Activated T-cell treated with anti-CD3 and anti-CD28 coated beads, Interleukin-2, amount 50 U/mL, for 48 hours (primary cell): ENCODE measurements at places on chromosomes 11 and 22.

- DNase-seq, result no peak
Measured at GRCh38 chr11:28337701-28338100, 229.5 kb downstream of the METTL15 start.

- DNase-seq, result no peak
Measured at GRCh38 chr11:45258982-45259530, 27.1 kb downstream of the SYT13 start.

- no peak for DNase-seq
Measured at GRCh38 chr11:7088921-7089320, at the start of gene RBMXL2. Gene RBMXL2, plus strand, starts transcription at chr11:7088998. Its CDS starts 123 bp downstream, at chr11:7089121.

DNA sequence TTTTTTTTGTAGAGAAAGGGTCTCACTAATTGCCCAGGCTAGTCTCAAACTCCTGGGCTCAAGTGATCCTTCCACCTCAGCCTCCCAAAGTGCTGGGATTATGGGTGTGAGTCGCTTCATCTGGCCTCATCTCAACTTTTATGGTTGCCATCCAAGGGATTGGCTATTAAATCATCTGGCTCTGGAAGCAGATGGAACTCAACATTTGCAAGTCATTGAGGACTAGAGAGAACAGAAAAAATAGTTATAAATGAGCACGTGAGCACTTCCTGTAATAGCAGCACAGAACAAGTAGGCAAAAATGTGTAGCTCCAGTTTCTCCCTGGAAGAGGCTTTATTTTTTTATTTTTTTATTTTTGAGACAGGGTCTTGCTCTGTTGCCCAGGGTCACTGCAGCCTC lies 22.3 kb upstream of the PATL1 start:
- DNase-seq, result no peak

DNA sequence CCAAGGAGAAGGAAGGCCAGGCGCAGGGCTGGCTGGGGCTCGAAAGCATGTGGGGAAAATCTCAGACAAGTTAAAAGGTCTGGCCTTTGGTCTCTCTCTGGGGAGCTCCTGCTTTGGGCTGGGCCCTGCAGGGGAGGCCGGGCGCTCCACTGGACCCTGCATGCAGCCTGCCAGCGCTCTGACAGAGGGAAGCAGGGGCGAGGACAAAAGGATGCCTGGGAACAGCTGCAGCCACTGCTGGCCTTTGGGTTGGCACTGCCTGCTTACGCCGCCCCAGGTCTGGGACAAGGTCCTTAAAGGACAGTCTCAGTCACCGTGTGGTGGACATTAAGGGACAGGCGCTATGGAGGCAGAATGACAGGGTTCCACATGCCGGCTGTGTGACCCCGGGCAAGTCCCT lies 56.4 kb upstream of the TTLL12 start:
- no peak for DNase-seq

- DNase-seq, result no peak
Measured at GRCh38 chr11:104487046-104487806, 323.3 kb upstream of the PDGFD start.

DNA sequence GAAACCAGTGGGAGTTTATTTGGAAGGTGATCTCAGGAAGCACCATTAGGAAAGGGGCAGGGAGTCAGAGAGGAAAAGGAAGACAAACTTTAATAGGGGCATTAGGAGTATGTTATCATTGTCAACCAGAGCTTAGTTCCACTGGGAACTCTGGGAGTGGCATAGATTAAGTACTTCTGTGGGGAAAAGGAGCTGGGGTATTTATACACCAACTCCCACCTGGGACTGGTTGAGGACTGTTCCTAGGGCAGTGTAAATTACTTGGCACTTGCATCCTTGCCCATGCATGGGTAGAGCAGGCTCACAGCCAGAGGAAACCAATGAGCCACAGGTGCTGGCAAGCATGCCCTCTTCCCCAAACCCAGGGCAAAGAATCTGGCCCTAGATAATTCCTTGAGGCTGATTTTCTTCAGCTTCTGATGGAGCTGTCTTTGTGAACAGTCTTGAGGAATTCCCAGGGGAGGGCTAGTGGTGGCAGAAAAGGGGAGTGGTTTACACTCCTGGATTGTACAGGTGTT lies 541.2 kb downstream of the MIAT start:
- DNase-seq, result no peak

DNA sequence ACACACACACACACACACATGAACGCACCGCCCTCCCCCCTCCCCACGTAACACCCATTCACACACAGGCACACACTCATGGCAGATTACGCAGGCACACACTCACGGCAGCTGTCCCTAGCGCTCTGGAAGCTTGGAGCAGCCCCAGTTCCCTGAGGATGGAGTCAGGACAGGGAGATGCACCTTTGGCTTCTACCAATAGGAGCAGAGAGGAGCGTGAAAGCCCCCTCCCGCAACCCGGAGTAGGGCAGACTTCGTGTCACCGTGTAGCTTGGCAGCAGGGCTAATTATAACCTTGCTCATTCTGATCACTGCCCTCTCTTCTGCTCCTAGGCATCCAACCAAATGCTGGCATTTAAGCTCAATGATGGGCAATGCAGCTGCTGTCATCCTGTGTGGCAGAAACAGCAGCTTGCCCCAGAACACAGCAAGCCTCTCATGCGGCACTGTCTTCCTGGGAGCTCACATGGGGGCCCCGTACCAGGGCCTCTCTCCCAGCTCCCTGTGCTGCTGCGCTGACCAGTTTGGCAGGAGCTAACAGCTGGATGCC lies 31.9 kb downstream of the ANKK1 start:
- no peak for DNase-seq

GRCh38 chr11:12386745-12387144 lies 9.4 kb downstream of the PARVA start:
- no peak for DNase-seq

- no peak for DNase-seq
Measured at GRCh38 chr11:62015615-62016014, 48.2 kb upstream of the FTH1 start.

- peak; percentile 35 for DNase-seq
Measured at GRCh38 chr22:41928593-41929417, 2.2 kb upstream of the TNFRSF13C start.

DNA sequence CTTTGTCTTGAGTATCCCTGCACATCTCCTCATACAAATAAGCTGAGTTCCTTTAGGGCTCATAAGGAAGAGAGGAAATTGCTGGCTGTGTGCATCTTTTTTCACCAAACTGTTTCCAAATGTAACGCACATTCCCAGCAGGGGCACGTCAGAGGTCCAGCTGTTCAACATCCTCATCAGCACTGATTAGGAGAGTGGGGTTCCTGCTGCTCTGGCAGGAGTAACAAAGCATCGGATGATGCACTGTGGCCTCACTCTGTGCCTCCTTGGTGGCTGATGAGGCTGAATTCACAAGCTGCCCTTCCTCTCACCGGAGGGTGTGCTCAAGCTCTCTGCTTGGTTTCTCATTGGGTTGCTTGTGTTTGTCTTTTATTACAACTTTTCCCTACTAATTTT lies 35.5 kb upstream of the SLC25A1 start:
- DNase-seq, result no peak

DNA sequence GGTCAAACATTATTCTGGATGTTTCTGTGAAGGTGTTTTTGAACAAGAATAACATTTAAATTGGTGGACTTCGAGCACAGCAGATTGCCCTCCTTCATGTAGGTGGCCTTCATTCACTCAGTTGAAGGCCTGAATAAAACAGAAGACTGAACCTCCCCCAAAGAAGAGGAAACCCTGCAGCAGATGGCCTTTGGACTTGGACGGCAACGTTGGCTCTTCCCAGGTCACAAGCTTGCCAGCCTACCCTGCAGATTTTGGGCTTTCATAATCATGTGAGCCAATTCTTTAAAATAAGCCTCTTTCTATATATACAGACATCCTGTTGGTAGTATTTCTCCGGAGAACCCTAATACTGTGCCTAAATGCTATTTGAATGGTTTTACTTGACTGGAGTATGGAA lies 432.2 kb upstream of the NARS2 start:
- no peak for DNase-seq

GRCh38 chr22:37626144-37626543 lies 13.3 kb upstream of the SH3BP1 start:
- no peak for DNase-seq

DNA sequence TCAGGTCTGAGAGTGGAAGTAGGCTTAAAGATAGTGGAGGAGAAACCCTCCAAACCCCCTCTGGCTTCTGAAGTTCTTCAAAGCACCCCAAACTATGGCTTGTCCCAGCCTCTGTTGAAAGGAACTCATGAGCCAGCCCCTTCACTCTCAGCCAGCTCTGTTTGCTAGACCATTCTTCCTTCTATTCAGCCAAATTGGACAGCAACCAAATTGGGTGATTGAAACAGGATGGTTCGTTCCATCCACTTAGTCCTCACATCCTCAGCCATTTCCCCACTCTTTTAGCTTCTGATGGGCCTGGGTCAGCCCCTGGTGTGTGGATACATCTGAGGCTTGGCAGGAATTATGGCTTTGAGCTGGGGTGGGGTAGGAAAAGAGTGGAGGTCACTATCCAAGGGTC lies 4.5 kb downstream of the HTR3A start:
- DNase-seq, result no peak

DNA sequence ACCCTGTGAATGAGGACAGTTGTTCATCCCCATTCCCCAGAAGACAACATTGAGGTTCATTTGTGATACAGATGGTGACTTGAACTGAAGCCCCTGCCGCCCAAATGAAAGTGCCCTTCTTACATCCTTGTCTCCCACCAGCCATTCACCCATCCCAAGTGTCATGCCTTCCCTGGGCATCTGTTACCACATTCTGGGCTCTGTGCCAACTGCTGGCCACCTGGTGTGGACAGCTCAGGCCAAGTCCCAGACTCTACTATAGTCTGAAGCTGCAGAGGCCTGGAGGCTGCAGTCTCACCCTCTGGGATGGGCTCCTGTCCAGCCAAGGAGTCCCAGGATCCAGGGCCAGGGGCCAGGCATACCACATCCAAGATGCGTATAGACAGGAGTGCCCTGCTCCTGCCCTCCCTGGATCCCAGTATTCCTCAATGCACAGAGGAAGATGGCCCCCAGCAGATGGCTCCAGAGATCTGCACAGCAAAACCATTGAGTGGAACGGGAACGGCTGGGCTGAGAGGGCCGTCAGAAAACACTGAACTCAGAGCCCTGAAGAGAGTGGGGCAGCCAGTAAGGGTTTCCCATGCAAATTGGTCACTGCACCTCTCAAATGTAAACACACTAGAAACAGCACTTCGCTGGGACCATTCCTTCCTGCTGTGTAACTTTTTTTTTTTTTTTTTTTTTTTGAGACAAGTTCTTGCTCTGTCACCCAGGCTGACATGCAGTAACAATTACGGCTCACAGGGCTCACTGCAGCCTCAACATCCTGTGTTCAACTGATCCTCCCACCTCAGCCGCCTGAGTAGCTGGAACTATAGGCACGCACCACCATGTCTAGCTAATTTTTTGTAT lies 22.8 kb downstream of the ARRB1 start:
- DNase-seq, result peak; percentile 44

DNA sequence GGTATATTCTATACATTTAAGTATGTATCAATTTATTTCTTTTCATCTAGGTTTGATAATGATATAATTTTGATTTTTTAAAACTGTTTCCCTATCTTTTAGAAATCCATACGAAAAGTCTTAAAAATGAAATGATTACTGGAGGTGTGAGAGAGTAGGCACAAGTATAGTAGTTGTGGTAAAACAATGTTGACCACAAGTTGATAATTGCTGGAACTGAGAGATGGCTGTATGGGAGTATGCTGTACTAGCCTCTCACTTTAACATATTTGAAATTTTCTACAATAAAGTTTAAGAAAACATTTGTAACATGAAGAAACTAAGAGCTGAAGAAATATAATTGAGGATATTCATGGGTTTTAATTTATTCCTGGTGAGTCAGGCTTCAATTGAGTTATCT lies 30.0 kb downstream of the FSHB start:
- no peak for DNase-seq

- no peak for DNase-seq
Measured at GRCh38 chr11:31529189-31529588, 19.6 kb downstream of the ELP4 start.

- no peak for DNase-seq
Measured at GRCh38 chr11:70024773-70025045, 53.4 kb upstream of the ANO1 start.

GRCh38 chr22:36738416-36739020 lies 35.0 kb upstream of the CACNG2 start:
- no peak for DNase-seq

GRCh38 chr11:350723-351255 lies 18.5 kb upstream of the B4GALNT4 start:
- no peak for DNase-seq

- DNase-seq, result peak; percentile 44
Measured at GRCh38 chr11:15826826-15827225, 529.5 kb downstream of the SOX6 start.

DNA sequence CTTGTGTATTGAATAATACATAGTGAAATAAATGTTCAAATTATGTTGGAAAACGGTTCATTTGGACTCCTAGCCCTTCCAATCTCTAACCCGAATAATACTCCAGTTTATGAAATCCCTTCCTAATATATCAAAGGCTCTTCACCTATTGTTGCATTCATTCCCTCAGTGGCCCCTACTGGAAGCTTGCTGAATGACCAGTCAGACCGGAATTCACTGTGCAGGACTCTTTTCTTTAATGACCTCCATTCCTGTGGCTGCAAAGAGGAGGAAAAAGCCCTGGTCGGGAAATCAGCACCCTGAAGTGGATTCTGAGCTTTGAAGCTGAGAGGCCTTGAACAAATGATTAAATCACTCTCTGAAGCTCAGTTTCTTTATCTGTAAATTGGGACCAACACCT lies 19.1 kb upstream of the RCN1 start:
- no peak for DNase-seq

- DNase-seq, result no peak
Measured at GRCh38 chr11:97445561-97445960, 1055.7 kb downstream of the JRKL start.

GRCh38 chr11:123103326-123103980 lies 41.5 kb upstream of the HSPA8 start:
- DNase-seq, result peak; percentile 32

DNA sequence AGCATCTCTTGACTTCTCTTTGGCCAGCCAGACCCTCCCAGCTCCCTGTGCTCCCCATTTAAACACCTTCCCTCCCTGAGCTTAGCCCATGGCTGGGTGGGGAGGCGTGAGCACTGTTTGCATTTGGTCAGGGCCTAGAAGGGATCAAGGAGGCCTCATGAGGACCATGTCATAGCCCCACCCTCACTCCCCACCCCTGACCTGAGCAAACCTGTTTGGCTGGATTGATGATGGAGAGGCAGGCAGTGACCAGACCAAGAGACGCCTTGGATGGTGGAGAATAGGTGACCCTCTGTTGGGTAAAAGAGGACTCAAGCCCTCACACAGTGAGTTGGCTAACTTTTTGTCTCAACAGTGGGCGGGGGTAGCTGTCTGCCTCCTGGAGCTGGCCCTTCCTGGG lies 49.9 kb downstream of the ST3GAL4 start:
- DNase-seq, result no peak

GRCh38 chr11:35614939-35615569 lies 3.2 kb upstream of the FJX1 start:
- DNase-seq, result no peak

- no peak for DNase-seq
Measured at GRCh38 chr11:118081241-118081958, 4.5 kb downstream of the TMPRSS4 start.
